Dermis blood vessel endothelial cell (primary cell): ENCODE measurements at places on chromosomes 5 and 9.

- no peak for DNase-seq
Observed at GRCh38 chr9:126365780-126366179, 39.2 kb downstream of the MVB12B start.

DNA sequence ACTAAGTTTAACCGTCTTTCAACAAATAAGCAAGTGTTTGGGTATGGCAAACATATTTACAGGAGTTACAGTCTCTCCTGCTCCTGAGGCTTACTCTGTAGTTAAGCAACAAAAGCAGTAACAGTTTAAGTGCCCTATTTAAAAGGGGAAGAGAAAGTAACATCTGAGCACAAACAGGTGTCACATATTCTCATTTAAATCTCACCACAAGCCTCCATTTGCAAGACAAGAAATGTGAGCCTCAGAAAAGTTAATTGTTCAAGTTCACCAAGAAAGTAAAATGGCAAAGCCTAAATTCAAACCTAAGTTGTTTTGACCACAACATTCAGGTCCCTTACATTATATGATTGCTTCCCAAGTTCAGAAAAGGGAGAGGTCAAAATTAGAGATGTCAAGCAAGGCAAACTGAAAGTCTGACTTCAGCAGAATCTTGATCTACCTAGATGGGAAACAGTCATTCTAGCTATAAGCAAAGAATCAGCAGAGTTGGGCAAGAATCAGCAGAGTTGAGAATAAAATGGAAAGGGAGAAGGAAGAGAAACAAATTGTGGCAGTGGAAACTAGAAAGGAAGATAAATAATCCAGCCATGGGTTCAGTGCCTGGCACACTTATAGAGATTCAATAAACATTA is 93.4 kb downstream of the STRBP start:
- no peak for DNase-seq

DNA sequence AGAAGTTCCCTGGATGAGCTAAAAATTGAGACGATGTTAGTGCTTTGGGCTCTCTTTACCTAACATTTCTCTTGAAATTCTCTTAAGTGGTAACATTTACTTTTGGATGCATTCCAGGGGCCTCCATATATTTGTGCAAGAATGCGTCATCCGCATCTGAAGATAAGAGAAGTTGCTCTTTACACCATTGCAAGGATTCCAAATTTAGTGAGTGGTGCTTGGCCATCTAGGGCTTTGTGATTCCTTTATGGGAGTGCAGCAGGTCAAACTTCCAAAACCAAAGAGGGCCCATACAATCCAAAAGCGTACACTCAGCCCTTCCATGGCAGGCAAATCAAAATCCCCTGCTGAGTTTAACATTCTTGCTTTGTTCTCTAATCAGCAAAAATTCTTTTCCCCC is 102.0 kb upstream of the DMAC1 start:
- no peak for DNase-seq

- DNase-seq = peak; percentile 71
Observed at GRCh38 chr5:127863610-127864395, 160.6 kb downstream of the CCDC192 start.

- no peak for DNase-seq
Observed at GRCh38 chr5:141371572-141372475, 1.8 kb downstream of the PCDHGB3 start.

GRCh38 chr5:107486489-107486888 is 184.2 kb downstream of the EFNA5 start:
- no peak for DNase-seq

GRCh38 chr5:87081511-87082372 is 185.9 kb upstream of the RASA1 start:
- peak; percentile 34 for DNase-seq

GRCh38 chr5:82312373-82312856 is 34.3 kb upstream of the RPS23 start:
- DNase-seq = peak; percentile 77

- DNase-seq = no peak
Observed at GRCh38 chr5:5217371-5217770, 77.2 kb downstream of the ADAMTS16 start.
